ENCODE measurements at places on chromosomes 3 and 15.

DNA sequence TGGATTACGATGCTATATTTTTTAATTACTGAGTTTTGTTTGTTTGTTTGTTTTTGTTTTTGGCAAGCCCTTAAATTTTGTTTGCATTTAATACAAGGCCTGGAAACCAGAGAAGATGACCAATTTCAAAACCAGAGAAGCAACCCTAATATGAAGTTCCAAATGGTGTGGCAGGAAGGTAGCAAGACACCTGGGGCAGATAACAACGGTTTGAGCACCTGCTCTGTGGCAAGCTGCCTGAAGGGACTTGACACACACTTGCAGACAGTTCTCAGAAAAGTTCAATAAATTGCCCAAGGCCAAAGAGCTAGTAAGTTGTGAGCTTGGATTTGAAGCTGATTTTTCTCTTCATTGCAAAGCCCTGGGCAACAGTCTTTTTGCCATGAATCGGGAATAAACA lies 151.2 kb upstream of the UBE2E1 start:
- DNase-seq = no peak

DNA sequence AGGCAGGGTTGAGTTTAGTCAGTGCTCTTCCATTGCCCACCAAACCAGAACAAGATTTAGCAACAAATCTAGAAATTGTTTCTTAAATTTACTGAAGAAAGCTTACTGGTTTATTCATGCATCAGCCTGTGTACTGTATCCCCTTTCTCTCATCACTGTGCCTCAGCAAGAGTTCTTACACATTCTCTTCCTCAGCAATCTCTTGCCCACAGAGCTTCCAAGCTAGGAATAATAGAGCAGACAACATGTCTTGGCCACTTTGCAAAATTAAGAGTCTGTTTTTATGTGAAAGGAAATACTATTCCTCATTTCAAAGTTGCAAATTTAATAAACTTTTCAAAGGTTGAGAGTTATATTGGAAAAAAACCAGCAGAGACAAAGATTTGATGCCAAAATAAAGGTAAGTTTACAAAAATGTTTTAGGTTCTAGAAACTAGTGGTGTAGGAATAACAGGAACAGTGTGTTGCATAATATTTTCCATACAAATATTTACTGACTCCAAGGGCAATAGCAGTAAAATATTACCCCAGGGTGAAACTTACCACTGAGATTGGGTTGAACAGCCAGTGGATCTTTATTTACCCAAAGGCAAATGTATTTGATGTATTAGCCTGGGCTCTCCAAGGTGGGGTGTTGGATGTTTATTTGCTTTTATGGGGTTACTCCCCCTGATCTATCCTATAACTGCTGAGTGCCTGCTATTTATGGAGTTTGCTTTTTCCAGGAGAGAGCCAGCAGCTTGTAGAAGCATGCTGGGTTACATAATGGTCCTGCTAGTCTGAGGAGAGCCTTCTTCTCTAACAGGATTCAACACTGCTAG lies 276.7 kb downstream of the ADAMTSL3 start:
- DNase-seq = no peak

DNA sequence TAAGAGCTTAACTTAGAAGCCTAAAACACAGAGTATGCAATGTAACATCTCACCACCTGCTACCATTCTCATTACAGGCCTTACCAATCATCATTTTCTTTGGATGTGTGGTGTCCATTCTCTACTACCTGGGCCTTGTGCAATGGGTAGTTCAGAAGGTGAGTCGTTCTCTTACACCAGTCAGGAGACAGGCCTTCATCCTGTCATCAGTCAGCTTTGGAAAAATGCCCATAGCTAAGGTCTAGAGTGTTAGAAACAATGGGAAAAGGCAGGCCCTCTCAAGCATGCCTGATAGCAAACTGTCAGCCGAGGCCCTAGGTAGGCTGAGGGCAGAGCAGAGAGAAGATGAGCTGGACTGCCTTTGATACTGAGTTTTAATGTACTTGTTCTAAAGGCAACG lies 13.5 kb downstream of the SLC28A2 start:
- DNase-seq = no peak

DNA sequence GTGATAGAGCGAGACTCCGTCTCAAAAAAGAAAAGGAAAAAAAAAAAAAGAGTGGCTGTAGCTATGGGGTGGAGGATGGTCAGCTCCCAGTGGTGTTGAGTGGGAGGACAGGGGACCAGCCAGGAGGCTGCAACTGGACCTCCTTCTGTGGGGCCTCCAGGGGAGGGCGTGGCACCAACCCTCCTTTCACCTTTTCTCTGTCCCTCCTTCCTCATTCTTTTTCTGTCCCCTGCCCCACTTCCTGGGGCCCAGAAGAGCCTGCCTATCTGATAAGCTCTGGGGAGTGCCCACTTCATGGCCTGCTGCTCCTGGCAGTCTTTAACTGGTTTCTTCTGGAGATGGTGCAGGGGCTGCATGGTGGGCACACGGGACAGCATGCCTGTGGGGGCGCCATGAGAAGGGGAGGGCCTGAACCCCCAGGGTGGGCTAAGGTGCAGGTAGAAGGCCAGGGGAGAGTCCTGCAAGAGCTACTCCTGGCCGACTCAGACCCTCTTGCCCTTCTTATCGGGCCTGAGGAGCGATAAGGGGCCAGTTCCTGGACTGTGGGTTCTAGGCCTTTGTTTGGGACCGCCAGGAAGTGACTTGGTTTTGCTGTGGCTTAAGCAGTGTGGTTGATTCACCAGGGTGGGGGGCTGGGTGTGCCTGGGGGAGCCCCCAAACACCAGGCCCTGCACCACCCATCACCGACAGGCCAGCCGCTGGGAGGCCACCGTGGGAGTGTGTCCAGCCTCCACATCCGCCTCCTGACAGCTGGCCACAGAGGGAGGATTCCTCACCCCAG lies 49.4 kb upstream of the FLNB start:
- no peak for DNase-seq

DNA sequence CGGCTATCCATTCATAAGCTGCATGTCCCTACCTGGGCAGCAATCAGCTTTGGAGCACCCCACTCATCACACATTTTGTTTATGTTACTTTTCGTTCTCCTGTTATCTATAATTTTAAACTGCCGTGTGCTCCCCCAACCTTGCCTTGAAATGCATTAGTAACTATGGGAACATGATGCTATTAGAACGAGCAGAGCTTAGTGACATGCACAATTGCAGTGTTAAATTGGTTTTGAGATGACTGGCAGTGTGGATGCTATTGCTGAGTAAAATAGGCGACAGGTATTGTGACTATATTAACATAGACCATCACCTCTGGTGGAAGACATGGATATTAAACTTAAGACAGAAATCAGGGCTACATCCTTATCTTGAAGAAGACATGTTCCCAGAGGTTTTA lies 191.6 kb downstream of the KCNAB1 start:
- DNase-seq = no peak

DNA sequence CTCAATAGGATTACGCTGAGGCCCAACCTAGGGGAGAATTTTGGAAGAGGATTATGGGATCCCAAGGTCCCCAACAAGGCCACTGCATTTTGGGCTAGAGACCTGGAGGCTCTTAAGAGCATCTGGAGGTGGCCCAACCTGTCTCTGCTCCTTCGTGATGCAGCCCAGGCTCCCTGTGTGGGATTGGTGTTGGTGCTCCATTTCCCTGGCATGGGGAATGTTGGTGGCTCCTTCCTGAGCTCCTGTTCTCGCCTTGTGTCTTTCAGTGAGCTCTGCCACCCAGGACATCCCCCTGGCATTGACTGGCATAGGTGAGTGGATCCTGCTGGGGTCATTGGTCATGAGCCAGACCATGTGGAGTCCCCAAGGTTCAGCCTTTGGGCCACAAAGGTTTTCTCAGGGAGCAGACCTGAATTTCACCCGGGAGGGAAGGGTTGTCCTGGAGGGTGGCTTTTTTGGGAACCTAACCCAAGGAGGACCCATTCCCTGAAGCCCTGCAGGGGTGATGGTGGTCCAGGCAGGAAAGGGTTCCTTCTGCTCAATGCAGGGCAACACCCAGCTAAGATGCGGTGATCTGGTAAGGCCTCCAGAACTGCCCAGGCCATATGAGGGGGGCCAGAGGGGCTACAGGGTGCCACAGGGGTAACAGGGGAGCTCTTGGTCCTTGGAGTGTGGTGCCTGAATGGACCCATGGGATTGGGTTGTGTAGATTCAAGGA lies 202.5 kb downstream of the UBE3A start:
- DNase-seq = no peak

- DNase-seq = no peak
Observed at GRCh38 chr3:186511245-186511644, 32.9 kb downstream of the CRYGS start.

DNA sequence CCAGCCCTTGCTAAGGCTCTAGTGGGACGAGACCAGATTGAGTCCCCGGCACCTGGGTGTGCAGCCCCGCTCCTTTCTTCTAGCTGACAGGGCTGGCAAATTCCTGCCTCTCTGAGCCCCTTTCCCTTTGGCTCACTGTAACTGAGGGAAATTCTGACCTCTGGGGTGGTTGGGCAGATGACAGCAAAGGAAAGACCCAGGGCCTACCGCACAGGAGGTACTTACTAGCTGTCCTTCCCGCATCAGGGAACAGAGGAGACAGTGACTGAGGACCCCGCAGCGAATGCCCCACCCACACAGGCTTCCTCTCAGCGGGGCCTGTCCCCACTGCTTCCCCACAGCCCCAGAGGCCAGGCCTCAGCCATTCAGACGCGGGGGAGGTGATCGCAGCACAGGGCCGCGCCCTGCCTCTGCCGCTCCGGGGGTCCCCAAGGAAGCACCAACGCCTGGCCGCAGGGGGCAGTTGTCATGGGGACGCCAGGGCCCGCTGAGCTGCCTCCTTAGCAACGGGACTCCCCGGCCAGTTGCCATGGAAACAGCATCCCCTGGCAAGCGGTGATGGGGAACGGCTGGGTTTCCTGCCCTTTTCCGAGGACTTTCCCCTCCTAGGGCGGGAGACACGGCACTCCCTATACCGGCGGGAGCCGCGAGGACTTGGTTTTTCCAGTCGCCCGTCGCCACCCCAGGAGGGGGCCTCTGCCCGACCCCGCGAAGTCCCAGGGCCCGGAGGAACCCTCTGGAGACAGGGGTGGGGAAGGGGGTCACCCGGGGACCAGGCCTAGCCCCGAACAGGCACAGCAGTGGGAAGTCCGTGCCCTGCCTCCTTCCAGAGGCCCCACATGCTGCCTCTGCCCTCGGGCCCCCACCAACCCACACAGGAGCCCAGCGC lies 50.1 kb downstream of the HCN4 start:
- no peak for DNase-seq

DNA sequence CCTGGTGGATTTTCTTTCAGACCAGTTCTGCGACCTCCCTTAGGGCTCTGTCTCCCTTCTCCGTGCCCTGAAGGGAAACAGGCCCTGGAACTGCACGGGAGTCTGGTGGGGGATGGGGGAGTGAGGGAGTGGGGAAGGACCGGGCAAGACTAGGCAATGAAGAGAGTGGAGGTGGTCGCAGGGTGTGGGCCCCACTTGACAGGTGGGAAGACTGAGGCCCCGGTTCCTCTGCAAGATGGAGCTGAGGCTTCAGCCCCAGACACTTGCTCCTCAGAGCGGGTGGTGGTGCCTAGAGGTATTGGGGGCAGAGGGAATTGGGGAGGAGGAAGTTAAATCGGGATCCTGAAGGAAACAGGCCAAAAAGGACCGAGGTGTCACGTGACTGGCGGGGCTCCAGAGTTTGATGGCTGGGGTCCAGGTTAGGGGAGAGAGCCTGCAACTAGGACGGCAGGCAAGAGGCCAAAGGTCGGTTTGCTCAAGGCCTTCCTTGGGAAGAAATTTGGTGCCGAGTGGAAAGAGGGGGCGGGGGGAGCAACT lies 597 bp upstream of the CAMK1 start:
- no peak for DNase-seq

DNA sequence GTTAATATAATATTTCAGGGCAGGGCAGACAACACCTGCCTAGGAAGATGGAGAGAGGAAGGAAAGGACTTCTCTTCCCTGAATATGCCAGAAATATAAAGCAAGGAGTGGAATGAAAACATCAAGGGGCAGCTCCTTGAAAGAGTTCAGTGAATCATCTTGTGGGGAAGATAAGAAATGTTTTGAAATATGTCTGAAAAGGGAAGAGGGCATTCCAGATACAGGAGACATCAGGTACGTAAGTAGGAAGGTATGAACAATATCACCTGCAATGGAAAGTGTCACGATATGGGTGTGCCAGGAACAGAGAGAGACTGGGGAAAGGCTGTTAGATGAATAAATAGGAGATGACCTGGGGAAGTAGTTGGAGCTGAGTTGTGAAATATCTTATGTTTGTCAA lies 75.8 kb upstream of the WDR72 start:
- DNase-seq = no peak

GRCh38 chr15:91926908-91927270 lies 73.4 kb downstream of the SLCO3A1 start:
- DNase-seq = no peak

GRCh38 chr3:178671377-178671776 lies 135.1 kb downstream of the KCNMB2 start:
- DNase-seq = no peak

- no peak for DNase-seq
Observed at GRCh38 chr3:16468336-16469098, 45.0 kb downstream of the RFTN1 start.

DNA sequence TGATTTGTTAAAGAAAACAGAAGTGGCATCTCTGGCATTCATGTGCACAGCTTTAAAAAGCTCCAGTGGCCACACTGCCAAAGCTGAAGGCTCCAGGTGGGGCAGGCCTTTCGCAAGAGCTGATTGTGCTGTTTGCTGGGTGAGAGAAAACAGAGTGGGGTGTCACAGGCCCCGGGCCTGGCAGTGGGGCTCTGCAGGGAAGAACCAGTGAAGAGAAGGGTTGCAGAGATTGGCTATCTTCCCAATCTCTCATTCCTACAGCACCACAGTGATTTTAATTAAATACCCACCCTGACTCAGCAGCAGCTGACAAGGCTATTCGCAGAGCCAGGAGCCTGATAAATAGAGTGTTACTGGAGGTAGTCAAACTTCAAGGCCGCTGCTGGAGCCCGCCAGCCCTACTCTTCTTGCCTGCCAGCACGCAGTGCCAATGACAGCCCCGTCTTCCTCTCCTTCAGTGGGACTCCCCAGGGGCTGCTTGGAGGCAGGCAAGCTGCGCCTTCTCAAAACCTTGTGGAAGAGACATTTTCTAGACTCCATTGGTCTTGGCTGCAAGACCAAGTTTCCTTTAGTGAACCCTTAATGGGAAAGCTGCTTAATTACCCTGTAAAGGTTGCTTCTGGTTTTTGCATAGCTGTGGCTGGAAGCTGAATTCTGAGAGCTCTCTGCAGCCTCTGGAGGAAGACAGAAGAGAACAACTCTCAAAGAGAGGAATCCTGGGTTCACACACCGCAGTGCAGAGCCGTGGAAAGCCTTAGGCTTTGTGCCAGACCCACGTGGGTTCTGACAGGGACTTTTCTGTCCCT lies 225.8 kb upstream of the SLCO3A1 start:
- no peak for DNase-seq

- DNase-seq = no peak
Observed at GRCh38 chr3:129723558-129724324, 117.3 kb upstream of the PLXND1 start.

- no peak for DNase-seq
Observed at GRCh38 chr3:120597445-120598049, 1.4 kb downstream of the NDUFB4 start.

Data from activated CD8-positive, alpha-beta memory T cell treated with anti-CD3 and anti-CD28 coated beads for 1 hour (primary cell).